Stimulated activated effector memory CD8-positive, alpha-beta T cell treated with anti-CD3 and anti-CD28 coated beads, Interleukin-12 subunit alpha, Interleukin-12 subunit beta, amount 100 ng/mL, for 72 hours (primary cell): ENCODE measurements at places on chromosomes 4 and X.

- DNase-seq, result no peak
Observed at GRCh38 chr4:92236877-92237276, 66.9 kb upstream of the GRID2 start.

DNA sequence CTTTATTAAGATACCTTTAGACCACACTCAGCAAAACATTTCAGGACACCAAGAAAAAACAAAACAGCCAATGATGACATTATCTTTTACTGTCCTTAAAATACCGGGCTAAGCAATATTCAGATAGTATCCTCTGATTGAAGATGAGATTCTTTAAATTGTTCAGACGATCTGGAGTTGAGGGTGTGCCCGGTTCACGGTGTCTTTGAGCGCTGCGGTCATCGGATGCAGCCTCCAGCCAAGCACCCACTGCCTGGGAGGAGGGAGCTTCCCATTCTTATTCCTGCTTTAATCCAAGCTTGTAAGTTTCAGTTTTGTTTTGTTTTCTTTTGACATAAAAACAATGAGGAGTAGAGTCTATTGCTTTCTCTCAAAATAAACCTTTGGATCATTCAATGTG is 14.1 kb downstream of the FAM149A start:
- no peak for DNase-seq

DNA sequence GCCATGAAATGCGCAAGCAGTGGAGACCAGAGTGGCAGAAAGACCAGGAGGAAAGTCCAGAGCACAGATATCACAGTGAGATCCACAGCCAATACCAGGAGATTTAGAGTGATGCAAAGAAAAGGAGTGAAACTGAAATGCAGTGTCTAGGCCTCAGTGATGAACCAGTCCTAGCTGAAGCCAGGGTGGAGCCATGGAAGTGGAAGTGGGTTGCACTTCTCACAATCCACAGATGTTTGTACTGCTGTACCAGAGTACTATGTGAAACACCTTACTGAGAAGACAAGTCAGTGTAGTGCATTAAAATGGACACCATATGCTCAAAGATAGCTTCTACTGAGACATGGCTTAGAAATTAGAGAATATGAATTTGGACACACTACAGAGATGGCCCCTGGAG is 403.3 kb downstream of the HNRNPD start:
- no peak for DNase-seq

DNA sequence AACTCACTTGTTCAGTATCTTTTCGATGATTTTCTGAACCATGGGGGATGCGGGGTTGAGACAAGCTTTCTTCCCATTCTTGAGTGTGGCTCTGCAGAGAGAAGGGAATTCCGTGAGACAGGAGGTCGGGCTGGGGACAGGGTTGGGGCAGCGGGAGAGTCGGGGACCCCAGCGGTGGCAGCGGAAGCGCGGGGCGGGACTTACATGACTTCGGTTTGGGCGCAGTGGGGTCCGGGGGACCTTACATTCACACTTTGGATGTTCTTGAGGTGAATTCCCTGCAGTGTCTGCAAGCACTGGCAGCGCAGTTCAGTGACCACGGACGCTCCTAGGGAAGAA is 434 bp downstream of the CXCL3 start:
- no peak for DNase-seq

DNA sequence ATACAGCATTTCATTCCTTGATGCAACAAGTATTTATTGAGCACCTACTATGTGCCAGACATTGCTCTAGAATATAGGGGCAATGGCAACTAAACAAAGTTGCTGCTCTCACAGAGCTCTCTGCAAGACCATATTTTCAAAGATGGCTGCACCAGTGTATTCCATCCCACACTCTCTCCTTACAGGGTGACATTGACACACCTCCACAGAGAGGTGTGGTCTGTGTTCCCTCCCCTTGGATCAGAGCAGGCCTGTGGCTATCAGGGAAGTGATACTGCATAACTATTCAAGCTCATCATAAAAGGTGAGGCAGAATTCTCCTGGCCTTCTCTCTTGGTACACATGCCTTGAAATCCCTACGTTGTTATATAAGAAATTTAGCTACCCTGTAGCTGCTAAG is 95.3 kb upstream of the SOD3 start:
- no peak for DNase-seq

DNA sequence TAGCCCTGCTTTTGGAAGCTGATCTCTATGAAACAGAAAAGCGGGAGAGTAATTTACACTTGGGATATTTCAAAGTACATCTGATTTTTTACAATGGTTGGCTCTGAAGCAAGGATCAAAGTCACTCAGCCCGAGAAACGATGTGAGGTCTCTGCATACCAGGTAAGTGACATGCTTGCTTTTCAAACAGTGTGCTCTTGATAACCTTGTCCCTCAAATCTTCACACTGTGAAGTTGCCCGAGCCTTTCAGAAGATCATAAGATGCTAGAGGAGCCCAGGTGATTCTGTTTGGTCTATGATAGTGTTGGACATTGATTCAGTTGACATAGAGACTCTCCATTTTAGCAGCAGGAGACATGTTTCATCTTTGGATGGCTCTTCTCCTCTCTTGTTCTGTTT is 47.1 kb upstream of the KLHL34 start:
- no peak for DNase-seq

DNA sequence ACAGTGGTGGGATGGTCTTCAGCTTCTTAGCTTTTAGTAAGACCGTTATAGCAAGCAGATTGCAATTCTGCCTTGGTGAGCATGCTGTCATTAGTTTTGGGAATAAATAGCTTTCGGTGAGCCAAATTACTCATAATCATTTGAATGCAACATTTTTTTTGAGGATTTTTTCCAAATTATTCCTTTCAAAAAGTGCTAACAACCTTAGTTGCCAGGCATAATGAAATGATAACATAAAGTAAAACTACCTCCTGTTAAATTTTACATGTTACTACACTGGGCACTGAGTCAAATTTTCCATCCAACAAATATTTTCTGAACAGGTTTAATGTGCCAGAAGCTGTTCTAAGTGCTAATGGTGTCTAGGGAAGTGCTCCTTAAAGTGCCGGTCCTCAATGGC is 15.8 kb upstream of the NPFFR2 start:
- no peak for DNase-seq

DNA sequence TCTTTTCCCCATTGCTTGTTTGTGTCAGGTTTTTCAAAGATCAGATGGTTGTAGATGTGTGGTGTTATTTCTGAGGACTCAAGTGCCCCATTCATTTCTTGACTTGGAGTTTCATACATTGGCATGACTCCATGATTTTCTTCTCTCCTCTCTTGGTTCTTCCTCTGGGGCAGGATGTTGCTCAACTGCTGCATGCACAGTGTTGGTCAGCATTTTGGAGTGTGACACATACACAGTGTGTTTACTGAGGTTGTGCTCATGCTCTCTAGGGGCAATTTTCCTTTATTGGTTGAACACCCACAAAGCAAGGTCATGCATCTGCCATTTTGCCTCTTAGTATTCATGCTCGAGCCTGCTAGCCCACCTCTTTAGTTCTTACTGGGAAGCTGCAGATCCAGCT is 1993.8 kb downstream of the ARAP2 start:
- DNase-seq, result no peak

DNA sequence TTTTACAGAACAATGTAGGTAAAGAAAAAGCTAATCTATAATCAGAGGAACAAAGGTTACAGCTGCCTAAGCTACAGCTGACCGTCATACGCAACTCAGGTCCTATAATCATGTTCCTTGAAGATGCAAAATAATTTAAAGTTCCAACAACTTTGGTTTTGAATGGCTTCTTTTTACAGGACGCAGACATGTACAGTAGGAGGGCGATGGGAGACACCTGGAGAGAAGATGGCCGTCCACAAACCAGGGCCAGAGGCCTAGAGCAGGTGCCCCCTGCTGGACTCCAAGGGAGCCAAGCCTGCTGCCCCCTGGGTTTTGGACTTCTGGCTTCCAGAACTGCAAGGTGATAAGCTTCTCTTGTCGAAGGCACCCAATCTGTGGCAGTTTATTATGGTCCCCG is 10.6 kb downstream of the HGFAC start:
- no peak for DNase-seq

GRCh38 chr4:26746802-26747213 is 113.8 kb upstream of the STIM2 start:
- DNase-seq, result peak; percentile 69

- peak; percentile 57 for DNase-seq
Observed at GRCh38 chr4:9765091-9765490, 16.3 kb upstream of the DRD5 start.

- no peak for DNase-seq
Observed at GRCh38 chrX:47078129-47079043, at the start of gene RGN. RGN (plus strand) TSS chrX:47078443; CDS start chrX:47081145, 2,702 bp downstream.

GRCh38 chr4:72529148-72529822 is 39.7 kb downstream of the ADAMTS3 start:
- DNase-seq, result no peak

- no peak for DNase-seq
Observed at GRCh38 chr4:88411491-88412096, 32.9 kb downstream of the HERC6 start.

DNA sequence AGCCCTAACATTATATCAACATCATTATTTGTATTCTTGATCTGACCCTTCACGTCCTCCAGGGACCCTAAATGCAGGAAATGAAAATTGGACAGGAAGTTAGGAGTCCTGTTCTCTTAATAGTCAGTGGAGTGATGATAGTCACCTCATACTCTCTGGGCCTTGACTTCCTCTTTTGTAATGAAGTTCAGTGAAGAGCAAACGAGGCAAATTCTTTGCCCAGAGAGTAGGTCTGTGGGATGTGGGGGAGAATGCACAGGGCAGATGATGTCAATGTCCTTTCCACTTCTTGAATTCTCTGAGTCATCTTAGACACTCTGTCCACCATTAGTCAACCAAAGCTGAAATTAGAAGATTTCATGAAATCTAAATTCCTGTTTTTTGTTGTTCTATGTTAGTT is 17.1 kb upstream of the GPRIN3 start:
- DNase-seq, result no peak

DNA sequence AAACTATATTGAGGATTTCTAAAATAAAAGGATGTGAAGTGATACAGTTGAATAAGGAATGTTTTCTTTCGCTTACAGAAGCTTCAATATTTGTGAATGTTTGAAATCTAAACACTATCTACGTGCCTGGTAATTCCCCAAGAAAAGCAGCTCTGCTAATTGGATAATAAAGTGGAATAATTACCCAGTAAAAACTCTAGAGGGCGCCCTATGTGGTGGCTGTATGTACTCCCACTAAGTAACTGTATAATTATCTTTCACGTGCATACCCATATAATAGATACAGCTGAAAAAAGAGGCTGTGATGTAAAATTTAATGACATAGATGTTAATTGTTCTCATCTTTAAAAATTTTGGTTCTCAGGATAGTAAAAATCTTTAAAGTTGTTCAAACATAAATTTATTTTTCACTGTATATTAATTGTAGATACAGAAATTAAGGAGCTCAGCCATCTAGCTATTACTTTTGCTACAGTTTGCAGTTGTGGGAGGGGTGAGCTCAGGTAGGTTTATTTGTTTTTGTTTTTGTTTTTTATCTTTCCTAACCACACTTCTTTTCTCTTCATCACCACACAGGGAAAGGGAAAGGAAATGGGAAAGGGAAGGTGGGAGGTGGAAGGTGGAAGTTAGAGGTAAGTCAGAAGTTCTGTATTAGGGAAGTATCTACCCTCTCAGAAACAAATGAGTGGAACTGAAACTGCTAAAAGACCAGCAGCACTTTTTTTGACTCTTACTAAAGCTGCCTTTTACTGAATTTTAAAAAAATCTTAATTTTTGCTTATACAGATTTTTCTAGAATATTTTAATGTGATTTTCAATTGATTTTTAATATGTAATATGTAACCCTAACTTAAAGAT is 151.7 kb upstream of the RPS6KA6 start:
- DNase-seq, result no peak

GRCh38 chrX:9560219-9560618 is 95.4 kb downstream of the TBL1X start:
- no peak for DNase-seq

DNA sequence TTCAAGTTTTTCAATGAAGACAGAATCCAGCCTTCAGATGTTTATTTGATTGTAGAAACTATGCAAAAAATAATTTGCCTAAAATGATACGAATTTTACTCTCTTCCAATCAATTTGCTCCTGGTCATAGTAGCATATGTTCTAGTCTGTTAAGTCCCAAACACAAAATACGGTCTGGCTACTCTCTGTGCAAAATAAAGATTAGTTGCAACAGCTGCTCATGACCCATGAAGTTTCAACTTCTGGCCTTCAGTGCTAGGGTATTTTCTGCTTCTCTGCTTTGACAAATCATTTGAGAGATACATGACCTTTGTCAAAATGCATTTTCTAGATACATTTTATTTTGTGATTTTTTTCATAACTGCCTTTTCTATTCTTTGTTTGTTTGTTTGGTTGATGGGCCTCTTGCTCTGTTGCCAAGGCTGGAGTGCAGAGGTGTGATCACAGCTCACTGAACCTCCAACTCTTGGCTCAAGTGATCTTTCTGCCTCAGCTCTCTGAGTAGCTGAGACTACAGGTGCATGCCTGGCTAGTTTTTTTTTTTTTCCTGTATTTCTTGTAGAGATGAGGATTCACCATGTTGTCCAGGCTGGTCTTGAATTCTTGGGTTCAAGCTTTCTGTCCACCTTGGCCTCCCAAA is 55.2 kb downstream of the TACR3 start:
- no peak for DNase-seq

DNA sequence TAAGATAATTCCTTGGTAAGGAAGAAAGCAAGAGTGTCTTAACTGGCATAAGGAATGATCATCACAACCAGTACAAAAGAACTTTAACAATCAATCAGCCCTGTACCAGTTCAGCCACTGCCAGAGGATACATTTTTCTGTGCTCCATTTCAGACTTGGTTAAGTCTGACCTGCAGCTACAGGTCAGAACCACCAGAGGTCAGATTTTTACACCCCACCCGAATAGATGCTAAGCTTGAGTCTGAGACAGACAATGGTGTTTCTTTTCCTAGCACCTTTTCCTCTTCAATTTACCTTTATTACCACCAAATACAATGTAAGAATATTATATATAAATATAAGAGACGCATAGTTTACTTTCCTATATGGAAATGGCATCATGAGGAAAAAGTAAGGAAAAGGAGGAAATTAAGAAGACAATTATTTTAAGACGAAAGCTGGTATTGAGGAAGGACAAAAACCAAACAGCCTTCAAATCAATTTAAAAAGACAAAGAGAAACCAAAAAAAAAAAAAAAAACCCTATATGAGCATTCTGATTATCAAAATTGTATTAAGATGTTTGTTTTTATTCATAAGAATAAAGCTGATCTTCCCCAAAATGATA is 215.3 kb upstream of the TTC29 start:
- no peak for DNase-seq

DNA sequence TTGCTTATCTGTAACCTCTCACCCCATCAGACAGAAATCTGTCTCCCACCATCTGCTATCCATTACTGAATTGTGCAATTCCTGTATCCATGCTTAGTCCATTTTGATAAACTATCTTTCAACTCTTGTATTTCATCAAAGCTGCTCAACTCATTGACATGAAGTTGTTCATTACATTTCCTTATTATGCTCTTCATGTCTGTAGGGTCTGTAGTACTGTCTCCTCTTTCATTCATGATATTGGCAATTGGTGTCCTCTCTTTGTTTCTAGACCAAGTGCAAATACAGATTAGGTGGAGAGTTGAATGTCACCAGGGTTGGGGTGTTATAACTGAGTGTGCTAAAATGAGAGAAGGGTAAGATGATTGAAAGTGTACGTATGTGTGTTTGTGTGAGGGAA is 69.2 kb upstream of the ADRA2C start:
- no peak for DNase-seq

GRCh38 chrX:37348971-37349220 is 268 bp upstream of the PRRG1 start:
- DNase-seq, result no peak

GRCh38 chrX:154419688-154420401 is 8.5 kb downstream of the TAFAZZIN start:
- no peak for DNase-seq

- no peak for DNase-seq
Observed at GRCh38 chr4:42329421-42329820, 67.9 kb upstream of the SHISA3 start.
